CD4-positive, alpha-beta T cell treated with Interleukin-1 beta for 1 hour (primary cell): ENCODE measurements at places on chromosomes 7 and 10.

DNA sequence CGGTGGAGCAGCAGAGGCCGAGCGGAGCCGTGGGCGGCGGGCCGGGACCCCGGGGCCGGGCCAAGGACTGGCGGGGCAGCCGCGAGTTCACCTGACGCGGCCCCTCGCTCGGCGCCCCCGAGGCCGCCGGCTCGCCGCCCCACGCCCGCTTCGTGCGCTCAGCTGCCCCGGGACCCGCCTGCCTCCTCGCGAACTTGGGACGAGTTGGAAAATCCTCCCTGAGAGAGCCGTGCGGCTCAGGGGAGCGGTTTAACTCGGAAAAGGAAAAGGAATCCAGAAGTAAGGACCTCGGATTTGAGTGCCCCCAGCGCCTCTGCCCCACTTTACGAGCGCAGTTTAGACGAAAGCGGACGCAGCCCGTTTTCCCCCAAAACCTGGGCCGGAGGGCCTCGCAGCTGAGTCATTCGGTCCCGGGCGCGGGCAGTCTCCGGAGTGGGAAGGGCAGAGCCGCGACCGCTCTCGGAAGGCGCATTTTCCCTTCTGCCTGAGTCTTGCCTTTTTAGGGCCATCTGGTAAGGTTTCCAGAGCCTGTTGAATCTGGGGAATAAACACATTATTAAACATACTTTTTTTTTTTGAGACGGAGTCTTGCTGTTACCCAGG, 744 bp downstream of the CREM start:
- DNase-seq, result peak; percentile 58

GRCh38 chr7:151038951-151039849, 9.1 kb upstream of the ASIC3 start:
- DNase-seq, result no peak

DNA sequence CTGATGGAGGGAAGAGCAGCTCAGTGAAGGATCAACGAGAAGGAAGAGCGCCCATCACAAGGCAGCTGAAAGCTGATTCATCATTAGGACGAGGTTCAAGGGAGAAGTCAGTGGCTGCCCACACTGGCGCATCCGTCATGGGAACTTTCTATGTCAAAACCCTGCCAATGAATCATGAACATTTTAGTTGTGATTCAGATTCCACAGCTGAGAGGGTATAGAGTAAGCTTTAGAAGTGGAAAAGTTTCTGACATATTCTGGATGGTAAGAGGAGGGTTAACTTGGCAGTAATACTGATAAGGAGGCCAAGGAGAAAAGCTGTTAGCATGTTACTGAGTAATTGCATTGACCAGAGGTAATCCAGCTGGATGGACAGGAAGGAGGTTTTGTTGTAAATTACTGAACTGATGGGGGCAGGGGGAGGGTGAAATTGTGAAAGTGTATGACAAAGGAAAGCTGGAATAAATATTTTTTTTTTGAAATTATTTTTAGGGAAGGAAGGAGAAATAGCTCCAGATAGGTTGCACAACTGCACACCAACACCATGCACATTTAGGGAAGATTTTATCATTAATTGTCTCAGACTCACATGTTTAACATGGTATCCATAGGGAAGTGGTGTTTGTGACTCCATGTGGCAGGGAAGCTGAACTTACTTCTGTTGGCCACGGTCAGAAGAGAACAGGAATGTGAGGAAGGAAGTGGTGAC, 78.3 kb upstream of the NRP1 start:
- DNase-seq, result peak; percentile 20

DNA sequence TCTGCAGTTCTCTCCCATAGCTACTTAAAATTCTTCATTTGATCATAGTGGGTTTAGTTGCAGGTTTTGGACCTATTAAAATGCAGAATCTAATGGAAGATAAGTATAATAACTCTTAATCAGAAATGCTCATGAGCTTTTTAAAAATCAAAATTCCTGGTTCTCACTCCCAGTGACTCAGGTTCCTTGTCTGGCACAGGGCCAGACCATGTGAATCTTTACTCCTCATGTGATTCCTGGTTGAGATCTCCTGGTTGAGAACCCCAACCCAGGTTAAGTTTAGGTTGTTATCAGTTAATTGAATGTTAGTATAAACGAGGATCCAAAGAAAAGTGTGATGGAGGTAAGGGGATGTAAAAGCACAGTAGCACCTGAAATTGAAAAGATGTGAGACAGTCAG, 17.5 kb upstream of the TRUB1 start:
- DNase-seq, result no peak

GRCh38 chr10:65423043-65423442, 1502.8 kb upstream of the LRRTM3 start:
- no peak for DNase-seq

DNA sequence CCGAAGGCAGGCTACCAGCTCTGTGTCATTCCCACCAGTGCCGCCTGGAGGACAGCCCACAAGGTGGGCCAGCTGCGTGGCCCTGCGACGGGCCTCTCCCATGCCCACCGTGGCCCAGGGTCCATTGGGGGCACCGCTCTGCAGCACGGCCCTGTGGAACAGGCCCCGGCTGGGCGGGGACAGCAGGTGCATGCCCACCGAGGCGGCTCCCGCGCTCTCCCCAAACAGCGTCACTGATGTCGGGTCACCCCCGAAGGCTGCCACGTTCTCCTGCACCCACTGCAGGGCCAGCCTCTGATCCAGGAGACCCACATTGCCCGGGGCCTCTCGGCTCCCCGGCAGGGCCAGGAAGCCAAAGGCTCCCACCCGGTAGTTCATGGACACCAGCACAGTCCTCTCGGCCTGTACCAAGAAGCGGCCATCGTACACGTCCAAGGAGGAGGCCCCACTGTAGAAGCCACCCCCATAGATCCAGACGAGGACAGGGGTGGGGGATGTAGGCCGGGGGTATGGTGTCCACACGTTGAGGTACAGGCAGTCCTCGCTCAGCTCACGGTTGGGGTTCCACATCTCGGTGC, 2.3 kb downstream of the ACHE start:
- no peak for DNase-seq

DNA sequence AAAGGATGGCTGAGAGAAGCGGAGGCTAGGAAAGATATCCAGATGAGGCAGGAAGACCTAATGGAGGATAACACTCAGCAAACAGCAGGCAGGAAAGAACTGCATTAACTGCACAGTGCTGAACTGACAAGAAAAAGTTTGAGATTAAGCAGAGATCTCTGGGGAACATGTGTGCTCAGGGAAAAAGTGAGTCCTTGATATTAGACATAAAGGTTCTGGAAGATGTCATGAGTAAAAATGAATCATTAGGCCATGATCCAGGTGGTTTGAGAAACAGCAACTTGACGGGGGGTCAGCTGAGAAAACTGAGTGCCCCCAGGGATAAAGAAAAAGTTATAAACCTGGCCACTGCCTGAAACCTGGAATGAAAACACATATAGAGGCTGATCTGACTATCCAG, 27.3 kb upstream of the ANK3 start:
- DNase-seq, result no peak

DNA sequence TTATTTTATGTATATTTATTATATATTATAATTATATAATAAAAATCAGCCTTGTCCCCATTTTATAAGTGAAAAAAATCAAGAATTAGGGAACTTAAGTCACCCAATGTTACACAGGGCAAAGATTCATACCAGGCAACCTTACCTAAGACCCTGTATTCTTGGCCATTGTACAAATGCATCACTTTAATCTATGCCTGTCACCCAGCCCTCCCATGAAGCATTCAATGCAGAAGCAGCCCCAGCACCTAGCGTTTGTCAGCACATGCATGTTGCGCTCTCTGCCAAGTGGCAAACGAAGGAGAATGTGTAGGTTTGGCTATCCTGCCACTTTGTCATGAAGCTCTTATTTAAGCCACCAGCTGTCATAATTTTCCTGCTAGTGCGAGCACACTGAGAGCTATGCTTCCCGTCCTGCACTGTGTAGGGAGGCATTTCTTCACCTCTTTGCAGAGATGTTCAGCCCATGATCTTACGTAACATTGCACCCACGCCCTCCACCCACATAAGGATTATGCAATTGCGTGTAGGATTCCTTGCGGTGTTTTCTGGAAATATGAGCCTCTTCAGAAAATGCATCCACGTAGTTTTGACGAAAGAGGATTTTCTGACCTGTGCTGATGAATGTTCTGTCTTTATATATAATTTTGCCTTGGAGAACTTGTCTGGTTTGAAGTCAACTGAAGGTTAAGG, 7.7 kb upstream of the COBL start:
- DNase-seq, result no peak

GRCh38 chr10:3986493-3987142, 201.6 kb upstream of the KLF6 start:
- DNase-seq, result no peak
